ENCODE measurements at places on chromosomes 4 and X.

DNA sequence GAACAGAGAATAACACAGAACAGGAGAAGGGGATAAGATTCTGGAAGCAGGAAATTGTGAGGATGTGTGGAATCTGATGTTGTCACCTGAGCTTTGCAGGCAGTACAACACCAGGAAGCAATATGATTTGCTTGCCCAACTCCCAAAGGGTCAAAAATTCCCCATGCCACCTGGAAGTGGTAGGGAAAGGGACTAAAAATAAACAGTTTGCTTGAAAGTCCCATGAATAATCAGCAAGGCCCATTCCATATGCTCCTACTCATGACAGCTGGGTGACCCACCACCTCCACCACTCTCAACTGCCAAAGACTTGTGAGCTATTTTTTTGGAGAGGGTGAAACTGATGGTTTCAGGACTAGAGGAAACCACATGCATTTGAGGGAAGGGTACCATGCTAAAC is 168.4 kb downstream of the KCNIP4 start:
- DNase-seq, result no peak

DNA sequence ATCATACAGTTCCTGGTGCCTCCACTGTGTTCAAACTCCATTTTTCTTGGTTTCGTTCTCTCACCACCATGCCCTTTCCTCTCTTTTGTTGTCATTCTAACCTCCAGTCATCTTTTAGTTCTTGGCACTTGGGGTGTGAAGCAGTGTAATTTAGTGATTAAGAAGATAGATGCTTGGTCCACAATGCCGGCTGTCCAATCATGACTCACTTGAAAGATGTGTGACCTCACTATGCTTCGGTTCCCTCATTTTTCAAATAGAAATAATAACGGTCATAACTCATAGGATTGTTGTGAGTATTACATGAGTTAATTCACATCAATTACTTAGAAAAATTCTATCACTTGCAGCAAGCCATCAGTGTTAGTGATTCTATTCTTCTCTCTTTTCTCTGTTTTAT is 327.8 kb downstream of the ADGRL3 start:
- no peak for DNase-seq

DNA sequence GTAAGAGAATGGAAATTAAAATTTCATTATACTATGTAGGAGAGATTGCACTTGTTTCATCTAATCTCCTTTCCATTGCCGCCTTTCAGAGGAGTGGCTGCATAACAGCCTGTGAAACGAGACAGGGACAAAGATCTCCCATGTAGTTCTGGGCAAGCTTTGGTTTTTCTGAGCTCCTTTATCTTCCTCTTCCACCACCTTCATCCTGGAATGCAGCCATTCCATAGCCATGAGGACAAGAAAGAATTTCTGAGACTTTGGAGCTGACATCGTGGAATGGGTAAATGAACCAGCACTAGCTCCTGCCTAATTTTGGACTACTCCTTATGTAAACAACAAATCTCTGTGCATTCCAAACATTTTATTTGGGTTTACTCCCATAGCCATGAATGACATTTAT is 1587.3 kb upstream of the TENM3 start:
- DNase-seq, result no peak

GRCh38 chrX:18828832-18829404 is 121.5 kb downstream of the PPEF1 start:
- no peak for DNase-seq

GRCh38 chr4:153465615-153466080 is 512 bp upstream of the TMEM131L start:
- DNase-seq, result no peak

DNA sequence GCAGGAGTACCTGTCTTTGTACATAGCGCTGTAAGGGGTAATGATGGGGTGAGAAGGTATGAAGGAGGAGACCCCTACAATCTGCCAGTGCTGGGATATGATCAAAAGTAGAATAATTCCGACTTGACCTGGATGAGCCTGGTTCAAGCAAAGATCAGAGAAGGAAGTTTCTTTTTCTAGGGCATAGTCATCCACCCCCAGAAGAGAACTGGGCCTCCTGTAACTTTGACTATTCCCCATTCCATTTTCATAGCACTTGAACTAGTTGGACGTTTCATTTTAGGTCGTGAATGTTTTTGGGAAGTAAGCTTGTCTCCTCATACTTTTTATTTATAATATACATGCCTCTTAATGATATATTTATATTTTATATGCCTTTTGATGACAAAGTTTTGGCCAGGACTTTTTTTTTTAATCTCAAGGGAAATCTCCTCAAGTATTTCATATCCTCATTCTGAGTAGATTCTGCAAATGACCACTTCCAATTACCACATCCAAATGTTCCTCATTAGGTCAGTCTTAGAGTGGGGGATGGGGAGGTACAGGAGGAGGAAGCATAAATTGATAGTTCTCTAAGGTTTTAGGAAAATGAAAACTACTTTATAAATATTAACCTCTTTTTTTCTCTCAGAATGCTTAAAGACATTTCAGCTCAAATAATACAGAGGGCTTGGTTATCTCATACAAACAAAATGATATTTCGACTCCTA is 3.5 kb downstream of the CXorf58 start:
- DNase-seq, result no peak

DNA sequence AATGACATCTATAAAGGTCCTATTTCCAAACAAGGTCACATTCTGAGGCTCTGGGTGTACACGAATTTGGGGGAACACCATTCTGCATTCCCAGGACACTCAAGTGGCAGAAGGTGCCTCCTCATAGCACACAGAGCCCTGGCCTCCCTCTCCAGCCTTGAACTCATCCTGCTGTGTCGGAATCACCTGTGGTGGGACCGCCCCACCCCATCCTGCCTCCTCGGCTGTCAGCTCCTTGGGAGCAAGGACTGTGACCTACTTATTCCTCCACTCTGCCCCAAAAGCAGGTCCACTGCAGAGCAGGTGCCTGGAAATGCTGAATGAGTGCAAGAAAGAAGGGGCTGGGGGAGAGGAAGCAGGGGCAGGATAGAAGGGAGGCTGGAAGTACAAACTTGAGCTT is 33.5 kb downstream of the HTRA3 start:
- no peak for DNase-seq

GRCh38 chr4:15410750-15411149 is 17.1 kb upstream of the C1QTNF7 start:
- DNase-seq, result no peak

- DNase-seq, result no peak
Measured at GRCh38 chrX:25544641-25545040, 528.9 kb upstream of the ARX start.

DNA sequence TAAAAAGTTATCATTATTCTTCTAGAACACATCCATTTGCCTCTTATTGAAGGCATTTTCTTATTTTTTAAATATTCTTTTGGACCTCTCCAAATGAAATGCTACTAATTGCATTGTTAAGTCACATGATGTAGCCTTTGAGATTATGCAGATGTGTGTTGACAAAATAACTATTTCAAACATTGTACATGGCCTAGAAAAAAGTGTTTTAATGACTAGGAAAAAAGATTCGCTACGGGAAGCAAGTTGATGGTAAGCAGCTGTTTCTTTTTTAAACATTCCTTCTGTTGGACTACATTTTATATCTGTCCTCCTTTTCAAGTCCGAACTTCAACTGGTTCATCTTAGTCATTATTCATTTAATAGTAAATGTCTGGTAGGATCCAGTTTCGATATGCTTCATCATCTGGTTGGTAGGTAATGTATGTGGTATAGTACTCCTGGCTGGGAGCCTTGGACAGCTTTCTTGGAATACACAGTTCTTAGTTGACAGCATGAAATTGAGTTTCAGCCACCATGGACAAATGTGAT is 34.3 kb upstream of the GUCY1A1 start:
- no peak for DNase-seq

GRCh38 chr4:101366331-101366730 is 19.0 kb upstream of the PPP3CA start:
- DNase-seq, result no peak

DNA sequence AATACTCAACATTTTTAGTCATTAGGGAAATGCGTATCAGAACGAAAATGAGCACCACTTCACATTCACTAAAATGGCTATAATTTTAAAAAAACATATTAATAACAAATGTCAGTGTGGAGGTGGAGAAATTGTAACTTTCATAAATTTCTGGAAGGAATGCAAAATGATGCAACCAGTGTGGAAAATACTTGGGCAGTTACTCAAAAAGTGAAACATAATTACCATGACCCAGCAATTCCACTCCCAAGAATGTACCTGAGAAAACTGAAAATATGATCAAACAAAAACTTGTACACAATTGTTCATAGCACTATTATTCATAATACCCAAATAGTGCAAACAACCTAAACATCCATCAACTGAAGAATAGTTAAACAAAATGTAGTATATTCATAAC is 76.1 kb upstream of the FAM241A start:
- DNase-seq, result no peak
